HFFc6 (cell line): ENCODE measurements at places on chromosomes 11 and 22. TPM values are rescaled to one million over a fixed set of nuclear protein-coding genes. Genes with fewer than 3 reads are reported as not detected.

DNA sequence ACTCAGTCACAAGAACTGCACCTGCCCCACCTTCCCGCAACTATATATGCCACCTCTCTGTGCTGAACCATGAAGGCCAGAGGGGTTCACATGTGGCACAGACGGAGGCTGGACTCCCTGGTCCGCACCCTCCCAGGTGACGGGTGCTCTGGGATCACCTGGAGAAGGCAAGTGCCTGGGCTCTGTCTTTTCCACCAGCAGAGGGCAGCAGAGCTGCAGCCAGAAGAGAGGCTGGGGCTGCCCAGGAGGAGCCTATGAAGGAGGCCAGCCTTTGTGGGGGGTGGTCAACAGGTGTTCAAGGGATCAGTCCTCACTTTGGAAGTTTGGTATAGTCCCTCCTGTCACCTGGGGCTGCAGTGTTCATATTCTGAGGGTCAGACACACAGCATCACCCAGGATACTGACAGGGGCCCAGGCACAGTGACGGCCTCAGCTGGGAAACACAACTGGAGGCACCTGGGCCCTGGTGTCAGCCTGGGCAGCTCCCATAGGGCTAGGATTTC lies 39.2 kb upstream of the IGLL5 start:
- H3K36me3 ChIP-seq = no peaks in the 10 kb centered on the region
- no peaks in the 10 kb centered on the region for H3K4me1 ChIP-seq
- no peak overlapping the region for H3K27ac ChIP-seq
- peaks cover 7% of the 10 kb centered on the region for H3K27me3 ChIP-seq

- no peaks in the 10 kb centered on the region for H3K36me3 ChIP-seq
- peaks cover 5% of the 10 kb centered on the region; the same call in 1 of the 2 replicates for H3K4me1 ChIP-seq
- no peak overlapping the region for H3K4me3 ChIP-seq
- peaks cover 3% of the 10 kb centered on the region for H3K27me3 ChIP-seq
- DNase-seq = no peak
These were observed 28.9 kb downstream of the CELSR1 start for GRCh38 chr22:46508491-46508999.

- H3K36me3 ChIP-seq = no peaks in the 10 kb centered on the region
- peak; percentile 93 for DNase-seq
- H3K4me3 ChIP-seq = peak overlapping the region; percentile 72
- H3K27me3 ChIP-seq = peaks cover 8% of the 10 kb centered on the region
- peak overlapping the region; percentile 82 for H3K27ac ChIP-seq
- peaks cover 51% of the 10 kb centered on the region for H3K4me1 ChIP-seq
These were observed 3.8 kb upstream of the CYB5R2 start for GRCh38 chr11:7677071-7677470.

DNA sequence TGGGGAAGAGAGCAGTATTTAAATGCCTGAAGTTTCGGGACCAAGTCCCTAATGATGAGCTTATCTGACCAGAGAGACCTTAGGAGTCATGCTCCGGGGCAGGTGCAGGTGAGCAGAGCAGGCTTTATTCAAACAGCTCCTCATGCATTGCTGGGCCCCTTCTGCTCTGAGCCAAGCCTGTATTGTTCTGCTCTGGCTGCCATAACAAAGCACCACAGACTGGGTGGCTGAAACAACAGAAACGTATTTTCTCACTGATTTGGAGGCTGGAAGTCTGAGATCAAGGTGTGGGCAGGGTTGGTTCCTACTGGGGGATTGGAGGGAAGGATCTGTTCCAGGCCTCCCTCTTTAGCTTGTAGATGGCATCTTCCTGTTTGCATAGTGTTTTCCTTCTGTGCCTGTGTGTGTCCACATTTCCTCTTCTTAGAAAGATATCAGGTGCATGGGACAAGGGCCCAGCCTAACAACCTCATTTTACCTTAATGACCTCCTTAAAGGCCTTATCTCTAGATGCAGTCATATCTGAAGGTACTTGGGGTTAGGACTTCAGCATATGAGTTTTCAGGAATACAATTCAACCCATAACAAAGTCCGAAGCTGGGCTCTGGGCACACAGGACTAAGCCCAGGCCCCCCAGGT lies 97.1 kb upstream of the PARVA start:
- H3K4me1 ChIP-seq = peaks cover 54% of the 10 kb centered on the region
- H3K27me3 ChIP-seq = peaks cover 3% of the 10 kb centered on the region; the same call in 1 of the 2 replicates
- DNase-seq = no peak
- H3K27ac ChIP-seq = peak overlapping the region; percentile 27; the same call in 1 of the 2 replicates

PNPLA3 gene
- 3.5 to 8.0 TPM (median 5.8 TPM) in 3 replicates for total RNA-seq

ANO5 gene
- not detected in 3 replicates for total RNA-seq

CALCA gene
- not detected in 3 replicates for total RNA-seq

AASDHPPT gene
- total RNA-seq = 40.7 and 43.9 TPM in 2 replicates

DNA sequence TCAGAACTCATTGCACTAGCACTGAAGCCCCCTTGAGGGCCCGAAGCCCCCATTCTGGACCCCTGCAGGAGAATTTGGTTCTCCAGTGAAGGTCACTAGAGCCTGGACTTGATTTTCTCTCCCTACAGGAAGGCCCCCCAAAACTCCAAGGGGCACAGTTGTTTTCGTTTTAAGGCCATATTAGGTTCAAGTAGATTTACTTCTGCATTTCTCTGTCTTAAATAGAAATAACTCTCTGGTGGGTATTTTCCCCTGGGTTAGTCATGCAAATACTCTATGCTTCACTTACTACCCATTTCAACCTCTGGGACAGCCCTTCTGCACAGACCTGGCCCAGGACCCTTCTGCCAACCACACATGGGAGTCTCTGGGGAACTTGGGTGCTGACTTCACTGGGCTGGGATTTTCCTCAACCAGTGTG lies 41.6 kb downstream of the WEE1 start:
- peak overlapping the region; percentile 100 for H3K27ac ChIP-seq
- H3K4me3 ChIP-seq = peak overlapping the region; percentile 89
- H3K36me3 ChIP-seq = peaks cover 5% of the 10 kb centered on the region
- no peak for DNase-seq
- peaks cover 76% of the 10 kb centered on the region for H3K4me1 ChIP-seq

DNA sequence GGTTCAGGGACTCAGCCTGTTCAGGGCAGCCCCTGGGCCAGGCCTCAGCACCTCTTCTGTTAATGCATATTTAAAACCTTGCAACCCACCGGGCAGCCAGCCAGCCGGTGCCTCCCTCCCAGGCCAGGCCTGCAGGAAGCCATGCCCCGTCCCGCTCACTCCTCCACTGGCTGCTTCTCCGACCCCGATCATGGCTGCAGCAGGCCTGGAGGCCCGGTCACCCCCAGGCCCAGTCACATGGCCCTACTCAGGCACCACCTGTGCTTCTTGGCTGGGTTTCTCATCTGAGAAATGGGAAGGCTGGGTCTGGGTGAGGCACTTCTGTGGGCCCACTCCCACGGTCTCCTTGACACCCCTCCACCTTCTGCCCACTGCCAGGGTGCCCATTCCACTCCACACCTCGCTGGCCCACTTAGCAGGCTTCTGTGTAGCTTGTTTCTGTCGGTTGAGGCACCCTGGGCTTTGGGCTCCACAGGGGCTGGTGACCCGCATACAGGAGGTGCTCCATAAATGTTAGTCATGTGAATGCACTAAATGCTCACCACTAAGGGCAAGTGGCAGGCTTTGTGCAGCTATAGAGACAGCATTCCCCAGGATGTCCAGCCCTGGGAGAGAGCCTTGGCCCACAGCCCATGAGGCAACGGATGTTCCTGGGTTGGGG lies 11.4 kb downstream of the RTN4R start:
- no peaks in the 10 kb centered on the region for H3K36me3 ChIP-seq
- DNase-seq = no peak
- peaks cover 13% of the 10 kb centered on the region for H3K27me3 ChIP-seq
- no peak overlapping the region for H3K27ac ChIP-seq
- H3K4me3 ChIP-seq = no peak overlapping the region
- H3K4me1 ChIP-seq = peaks cover 7% of the 10 kb centered on the region

DNA sequence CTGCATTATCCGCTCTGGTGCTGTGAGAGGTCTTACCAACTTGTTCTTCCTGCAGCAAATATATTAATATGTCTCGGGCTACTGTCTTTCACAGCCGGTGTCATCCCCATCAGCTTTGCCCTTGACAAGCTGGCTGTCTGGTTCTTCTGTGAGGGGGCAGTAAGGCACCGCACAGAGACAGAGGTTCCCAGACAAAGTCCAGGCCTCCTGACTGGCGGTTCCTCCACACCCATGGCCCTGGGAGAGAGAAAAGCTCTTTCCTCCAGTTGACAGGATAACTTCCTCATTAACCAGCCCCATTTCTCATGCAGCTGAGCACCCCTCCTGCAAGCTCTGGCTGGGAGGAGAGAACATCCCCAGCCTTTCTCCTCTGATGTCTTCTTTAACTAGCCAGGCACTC lies 212.5 kb upstream of the SEZ6L start:
- peaks cover 8% of the 10 kb centered on the region for H3K36me3 ChIP-seq
- DNase-seq = no peak
- no peak overlapping the region for H3K4me3 ChIP-seq
- H3K27me3 ChIP-seq = peaks cover 2% of the 10 kb centered on the region
- no peaks in the 10 kb centered on the region for H3K4me1 ChIP-seq

MPZL3 gene
- 0.12 to 0.15 TPM in 2 of 3 replicates, not detected in the other for total RNA-seq

PDXP gene
- total RNA-seq = 18.2 to 26.7 TPM (median 21.4 TPM) in 3 replicates

KDM4D gene
- total RNA-seq = 0.33 to 0.68 TPM (median 0.34 TPM) in 3 replicates

CNGA4 gene
- not detected in 2 replicates for total RNA-seq

KDM4E gene
- not detected in 3 replicates for total RNA-seq

DNA sequence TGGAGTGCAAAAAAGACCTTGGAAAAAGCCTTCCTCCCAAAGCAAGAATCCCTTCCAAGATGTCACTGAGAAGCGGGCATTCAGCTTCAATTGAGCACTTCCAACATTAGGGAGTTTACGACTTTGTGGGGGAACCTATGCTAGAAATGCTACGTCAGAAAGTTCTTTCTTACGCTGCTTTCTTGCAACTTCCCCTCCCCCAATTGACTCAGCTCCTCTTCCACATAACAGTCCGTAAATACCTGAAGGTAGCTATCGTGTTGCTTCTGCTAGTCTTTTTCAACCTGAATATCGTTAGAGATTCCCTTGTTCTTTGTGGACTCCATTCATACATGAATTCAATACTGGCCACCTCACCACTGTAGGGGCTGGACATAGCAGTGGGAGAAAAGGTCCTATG lies 47.0 kb downstream of the VSIG10L2 start:
- H3K4me1 ChIP-seq = no peaks in the 10 kb centered on the region
- DNase-seq = no peak
- no peak overlapping the region for H3K27ac ChIP-seq
- peaks cover 4% of the 10 kb centered on the region for H3K27me3 ChIP-seq
- H3K4me3 ChIP-seq = no peak overlapping the region
